ENCODE measurements at places on chromosomes 6 and 20.

DNA sequence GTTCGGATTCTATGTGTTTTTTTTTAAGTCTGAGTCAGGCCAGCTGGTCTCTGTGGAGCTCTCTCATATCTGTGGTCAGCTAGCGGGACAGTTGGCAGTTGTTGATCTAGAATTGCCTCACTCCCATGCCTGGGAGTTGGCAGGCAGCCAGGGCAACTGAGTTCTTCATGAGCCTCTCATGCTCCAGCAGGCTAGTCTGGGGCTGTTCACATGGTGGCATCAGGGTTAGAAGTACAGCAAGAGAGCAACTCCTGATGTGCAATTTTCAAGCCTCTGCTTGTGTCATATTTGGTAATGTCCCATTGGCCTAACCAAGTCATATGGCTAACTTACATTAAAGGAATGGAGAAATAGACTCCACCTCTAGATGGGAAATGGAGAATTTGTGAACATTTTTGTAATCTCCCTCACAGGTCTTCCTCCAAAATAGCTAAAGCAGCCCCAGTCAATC lies 6.7 kb upstream of the IFT52 start:
- DNase-seq: no peak

DNA sequence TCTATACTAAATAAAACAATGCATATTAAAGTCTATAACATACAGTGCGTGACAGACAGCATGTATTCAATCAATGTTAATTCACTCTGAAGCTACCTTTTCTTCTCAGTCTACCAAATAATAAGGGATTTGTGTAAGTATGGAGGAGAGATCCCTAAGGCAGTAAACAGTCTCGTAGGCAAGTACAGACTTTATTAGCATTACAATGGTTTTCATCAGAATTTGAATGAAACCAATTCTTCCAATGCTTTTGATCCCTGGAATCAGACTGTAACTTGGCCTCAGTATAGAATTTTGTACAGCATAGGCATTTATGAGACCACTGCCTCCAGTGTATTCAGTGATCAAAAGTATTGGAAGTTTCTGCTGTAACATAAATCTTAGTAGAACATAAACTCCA lies 19.5 kb downstream of the LYRM4 start:
- no peak for DNase-seq

GRCh38 chr20:48049641-48050040 lies 264.4 kb upstream of the SULF2 start:
- DNase-seq: no peak

DNA sequence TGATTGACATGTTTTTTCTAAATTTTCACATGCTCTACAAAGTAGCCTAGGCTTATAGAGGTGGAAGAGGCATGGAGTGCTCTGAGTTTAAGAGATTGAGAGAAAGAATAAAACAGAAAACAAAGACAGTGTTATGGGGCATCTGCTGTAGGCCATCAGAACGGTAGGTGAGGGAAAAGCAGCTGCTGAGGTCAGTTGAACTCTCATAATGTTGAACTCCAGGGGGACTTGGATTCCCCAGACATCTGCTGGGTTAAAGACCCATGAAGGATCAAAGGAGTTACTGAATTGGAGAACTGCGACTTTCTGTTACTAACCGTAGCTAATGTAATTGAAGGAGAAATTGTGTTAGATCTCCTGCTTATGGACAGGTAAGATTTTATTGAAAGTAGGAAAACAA lies 333.9 kb downstream of the TFAP2B start:
- no peak for DNase-seq

DNA sequence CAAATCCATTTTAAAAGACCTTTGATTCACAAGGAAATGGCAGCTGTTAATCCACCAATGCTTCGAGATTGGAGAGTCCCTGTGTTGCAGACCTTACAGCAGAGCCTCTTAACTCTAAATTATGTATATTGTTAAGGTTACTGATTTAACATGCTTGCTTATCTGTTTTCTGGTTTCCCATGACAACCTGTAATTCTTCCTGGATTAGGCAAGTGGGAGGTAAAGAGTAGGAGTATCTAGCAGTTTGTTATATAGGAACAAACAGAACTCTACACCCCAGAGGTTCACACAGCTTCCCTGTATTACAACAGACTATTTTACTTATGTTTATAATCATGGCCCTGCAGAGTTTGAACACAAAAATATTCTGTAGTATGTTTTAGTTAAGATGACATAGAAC lies 39.5 kb downstream of the NKX2-4 start:
- no peak for DNase-seq

DNA sequence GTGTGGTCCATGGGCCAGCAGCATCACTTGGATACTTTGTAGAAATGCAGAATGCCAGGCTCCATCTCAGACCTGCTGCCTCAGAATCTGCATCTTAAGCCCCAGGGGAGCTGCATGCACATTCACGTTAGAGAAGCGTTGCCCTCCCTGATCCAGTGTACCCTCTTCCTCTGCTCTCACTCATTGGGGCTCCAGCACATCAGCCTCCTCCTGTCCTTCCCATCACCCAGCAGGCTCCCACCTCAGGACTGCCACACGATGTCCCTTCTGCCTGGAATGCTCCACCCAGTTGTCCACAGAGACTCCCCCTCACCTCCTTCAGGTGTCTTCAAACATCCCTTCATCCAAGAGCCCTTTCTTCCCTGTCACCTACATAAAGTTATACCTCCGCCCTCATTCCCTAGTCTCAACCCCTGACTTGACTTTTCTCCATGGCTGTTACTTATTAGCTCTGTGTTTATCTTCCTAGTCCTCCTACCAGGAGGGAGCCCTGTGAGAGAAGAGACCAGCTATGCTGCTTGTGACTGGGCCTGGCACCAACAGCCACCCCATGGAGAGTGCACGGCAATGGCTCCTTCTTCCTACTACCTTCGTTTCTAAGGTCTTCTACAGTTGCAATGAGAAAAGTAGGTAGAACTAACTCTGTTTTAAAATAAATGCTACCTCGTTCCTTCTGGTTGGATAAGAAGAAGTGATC lies 3.3 kb upstream of the ACSS1 start:
- DNase-seq: no peak

DNA sequence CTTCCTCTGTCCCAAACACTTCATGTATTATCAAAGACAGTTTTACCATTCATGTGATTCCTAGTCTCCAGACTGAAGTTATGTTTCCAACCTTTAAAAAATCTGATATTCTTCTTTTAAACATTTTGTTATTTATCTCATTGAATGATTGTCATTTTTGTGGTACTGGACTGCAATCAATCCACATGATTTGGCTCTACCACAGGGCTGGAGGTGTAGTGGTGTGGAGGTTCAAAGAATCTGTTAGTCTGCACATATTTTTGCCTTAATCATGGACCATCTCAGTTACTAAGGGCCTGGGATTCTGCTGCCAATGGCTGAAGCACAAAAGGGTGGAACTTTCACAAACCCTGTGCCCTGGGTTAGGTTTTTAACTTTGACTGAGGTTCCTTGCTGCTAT lies 164.1 kb upstream of the JAG1 start:
- no peak for DNase-seq

DNA sequence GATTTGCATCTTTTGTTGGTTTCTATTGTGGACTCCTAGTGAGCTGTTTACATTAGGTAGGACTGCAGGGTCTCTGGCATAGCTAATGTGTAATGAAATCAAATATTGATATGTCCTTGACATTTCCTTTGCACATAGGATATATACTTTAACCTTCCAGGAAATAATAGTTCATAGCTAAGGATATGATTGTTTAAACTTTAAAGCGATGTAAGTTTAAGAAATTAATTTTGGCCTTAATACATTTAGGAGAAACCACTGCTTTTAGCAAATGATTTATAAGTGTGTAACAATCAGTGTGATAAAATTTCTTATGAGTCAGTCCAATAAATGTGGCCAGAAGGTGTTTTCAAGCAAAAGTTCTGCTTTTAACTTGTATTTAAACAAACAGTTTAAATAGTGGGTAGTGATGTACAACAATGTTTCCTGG lies 171.8 kb downstream of the HS3ST5 start:
- DNase-seq: no peak

DNA sequence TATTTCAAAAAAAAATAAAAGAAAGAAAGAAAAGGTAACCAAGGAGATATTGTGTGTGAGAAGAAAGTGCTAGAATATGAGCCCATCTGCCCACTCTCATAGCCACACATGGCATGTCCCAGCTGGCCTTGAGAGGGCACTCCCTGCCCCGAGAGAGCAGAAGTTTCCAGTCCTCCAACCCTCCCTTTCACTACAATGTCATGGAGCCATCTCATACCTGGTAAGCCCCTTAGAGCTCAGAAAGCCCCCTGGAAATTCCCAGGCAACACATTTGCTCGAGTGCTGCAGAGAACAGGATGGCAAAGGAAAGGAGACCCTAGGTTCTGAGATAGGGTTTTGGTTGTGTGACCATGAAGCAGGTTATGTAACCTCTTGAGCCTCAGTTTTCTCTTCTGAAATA lies 75.8 kb upstream of the RIN2 start:
- DNase-seq: no peak

DNA sequence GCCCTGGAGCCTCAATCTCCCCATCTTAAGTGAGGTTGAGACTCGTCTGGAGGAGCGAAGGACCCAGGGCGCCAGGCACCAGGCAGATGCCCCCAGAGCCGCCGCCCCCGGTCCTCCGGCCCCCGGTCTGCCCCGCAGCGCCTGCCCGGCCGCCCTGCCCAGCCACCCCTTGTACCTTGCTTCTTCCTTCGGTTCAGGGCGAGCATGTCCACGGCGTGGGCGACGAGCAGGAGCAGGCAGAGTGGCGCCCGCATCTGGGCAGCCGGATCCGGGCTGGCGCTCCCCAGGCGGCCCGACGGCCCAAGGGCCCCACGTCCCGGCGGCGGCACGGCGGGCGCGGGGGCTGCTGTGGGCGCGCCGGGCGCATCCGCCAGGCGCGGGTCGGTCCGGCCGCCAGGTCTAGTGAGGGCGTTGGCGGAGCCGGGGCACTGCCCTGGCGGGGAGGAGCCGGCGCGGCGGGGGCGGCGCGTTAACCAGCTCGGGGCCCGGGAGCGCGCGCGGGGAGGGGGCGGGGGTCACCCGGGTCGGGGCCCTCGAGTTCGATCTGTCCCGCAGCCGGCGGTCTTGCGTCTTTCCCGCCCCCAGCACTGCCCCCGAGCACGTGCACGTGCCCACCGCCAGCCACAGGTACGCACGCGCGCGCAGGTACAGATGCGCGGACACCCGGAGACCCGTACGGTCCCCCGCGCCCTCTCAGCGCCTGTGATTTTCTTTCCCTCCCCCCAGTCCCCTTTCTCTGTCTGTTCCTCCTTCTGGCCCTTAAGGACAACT lies at the start of gene RSPO4:
RSPO4 (minus strand) TSS at position 401 of the 771 bp plus-strand sequence; CDS start at position 254, 147 bp downstream.
- no peak for DNase-seq

DNA sequence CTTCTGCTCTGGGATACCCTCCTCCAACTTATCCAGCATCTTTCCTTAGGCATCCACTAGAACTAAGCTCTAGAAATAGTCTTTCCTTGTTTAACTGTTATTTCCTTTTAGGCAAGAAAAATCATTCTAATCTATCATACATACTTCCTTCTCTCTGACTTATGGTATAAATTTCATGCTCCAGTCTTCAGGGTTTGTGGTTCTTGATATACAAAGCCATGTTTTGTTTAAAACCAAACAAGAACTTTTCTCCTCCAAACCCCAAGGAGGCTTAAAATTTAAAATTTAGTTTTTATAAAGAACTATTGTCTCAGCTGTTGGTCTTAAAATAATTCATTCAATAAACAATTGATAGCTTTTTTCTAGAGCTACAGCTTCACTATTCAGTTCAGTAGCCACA lies 77.2 kb downstream of the CD164 start:
- DNase-seq: no peak

DNA sequence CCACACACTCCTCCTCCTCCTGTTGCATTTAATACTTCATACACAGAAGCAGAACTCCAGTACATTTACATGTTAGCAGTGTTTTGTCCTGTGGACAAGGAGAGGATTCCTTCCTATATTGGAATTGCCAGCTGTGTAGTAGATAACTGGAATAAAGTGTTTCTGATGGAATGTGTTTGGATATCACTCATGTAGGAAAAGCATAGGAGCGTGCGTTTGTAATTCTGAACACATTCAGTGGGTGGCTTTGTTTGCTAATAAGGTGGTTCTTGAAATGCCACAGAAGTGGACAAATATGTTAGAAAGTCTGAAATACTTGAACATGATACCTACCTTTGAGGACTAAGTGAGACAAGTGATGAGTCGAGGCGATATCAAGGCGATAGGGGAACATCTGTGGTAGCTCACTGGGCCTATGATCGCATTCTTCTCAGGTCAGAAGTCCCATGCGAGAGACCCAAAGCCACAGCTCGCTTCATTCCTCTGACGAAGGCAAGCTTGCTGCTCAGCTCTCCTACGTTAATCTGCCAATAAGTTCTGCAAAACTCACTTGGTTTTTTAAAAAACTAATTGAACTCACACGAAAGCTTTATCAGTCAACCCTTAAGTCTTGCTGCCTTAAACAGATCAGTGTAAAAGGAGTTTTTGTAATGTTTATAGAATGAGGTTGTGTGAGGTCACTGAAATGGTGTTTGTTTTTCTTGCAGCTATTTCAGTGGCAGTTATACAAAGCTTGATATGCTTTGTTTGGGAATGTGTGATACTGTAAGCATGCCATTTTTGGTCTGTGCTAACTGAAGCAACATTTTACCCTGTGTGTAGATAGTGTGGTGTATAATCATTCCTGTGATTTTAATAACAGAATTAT lies 159.9 kb downstream of the SOX4 start:
- DNase-seq: no peak

DNA sequence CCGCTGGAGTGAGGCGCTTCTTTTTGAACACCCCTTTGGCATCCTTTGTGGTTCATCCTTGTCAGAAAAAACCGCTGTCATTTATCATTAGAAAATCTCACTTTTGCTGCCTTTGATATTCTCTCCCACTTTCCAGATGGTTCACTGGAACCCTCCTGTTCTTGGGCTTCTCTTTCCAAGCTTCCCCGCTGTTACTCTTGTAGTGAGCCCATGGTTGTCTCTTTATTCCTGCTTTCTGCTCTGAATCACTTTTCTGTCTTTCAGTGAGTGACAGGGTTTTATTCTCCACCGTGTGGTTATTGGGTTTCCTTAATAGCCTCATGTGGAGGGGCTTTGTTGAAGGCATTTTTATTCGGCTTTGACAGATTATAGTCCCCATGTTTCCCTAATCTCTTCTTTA lies 117.0 kb downstream of the FARS2 start:
- DNase-seq: no peak

DNA sequence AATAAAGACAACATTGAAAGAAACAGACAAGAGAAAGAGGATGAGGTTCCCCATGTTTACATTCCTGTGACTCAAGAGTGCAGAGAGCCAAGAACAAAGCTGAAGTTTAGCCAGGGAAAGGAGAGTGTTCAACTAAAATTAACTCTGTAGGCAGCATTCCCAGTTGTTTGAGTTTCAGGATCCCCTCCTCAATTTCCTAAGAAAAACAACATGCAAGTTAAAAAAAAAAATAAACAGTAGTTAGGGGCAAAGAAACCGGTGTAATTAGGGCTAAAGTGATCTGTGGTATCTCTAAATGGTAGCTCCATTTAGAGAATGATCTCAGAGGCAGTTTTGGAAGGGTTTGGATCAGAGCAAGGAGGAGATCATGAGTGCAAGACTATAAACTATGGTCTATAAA lies 30.9 kb upstream of the RAB23 start:
- DNase-seq: no peak

DNA sequence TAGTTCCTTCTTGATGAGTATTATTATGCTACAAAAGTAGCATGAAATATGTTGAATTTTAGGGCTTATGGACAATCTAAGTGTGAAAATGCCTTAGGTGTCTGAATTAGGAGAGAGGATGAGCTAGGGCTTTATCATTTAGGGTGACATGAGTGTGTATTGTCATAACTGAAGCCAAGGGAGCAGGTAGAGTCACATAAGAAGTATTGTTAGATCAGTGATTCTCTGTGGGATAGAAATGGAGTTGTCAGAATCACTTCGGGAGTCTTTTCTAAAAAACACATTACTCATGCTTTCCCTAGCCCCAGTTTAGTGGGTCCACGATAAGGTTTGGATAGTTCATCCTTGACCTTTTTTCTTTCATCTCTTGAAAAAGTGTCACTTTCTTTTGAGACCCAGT lies 16.4 kb downstream of the ZFAND3 start:
- no peak for DNase-seq

All from stimulated activated CD4-positive, alpha-beta T cell treated with anti-CD3 and anti-CD28 coated beads, Interleukin-15, amount 100 ng/mL, for 1 hour (primary cell).